ENCODE measurements at places on chromosomes 5 and 9.

GRCh38 chr9:6409811-6410210 lies 3.2 kb upstream of the UHRF2 start:
- no peak for DNase-seq

- DNase-seq = no peak
Observed at GRCh38 chr5:102834438-102834964, 79.4 kb downstream of the PAM start.

DNA sequence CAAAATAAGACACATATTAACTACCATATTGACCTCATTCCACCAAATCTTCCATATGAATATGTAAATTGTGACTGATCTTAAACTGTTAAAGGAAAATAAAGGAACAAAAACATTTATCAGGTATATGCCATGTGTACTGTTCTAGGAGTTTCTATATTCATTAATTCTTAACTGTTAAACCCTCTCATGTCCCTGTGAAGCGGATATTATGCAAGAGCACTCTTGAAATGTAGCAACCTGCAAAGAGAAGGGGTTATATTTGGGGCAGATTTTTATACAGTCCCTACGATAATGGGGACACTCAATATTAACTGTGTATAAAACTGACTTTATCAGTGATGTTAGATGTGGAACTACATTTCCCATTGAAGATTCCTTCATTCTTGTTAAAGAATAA lies 184.9 kb upstream of the OR13F1 start:
- DNase-seq = no peak

DNA sequence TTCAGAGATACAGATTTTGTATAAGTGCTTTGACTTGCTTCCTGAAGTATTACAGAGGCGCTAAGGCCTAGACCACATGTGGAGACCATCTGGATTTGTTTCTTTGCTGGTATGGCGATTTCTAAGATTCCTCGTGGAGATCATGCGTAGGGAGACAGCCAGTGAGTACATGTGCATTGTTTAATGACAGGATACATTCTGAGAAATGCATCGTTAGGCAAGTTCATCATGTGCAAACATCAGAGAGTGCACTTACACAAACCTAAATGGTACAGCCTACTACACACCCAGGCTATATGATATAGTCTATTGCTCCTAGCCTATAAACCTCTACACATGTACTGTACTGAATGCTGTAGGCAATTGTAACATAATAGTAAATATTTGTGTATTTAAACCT lies 16.5 kb upstream of the CEP120 start:
- DNase-seq = no peak

GRCh38 chr9:76626980-76627379 lies 137.3 kb upstream of the PCA3 start:
- DNase-seq = no peak

DNA sequence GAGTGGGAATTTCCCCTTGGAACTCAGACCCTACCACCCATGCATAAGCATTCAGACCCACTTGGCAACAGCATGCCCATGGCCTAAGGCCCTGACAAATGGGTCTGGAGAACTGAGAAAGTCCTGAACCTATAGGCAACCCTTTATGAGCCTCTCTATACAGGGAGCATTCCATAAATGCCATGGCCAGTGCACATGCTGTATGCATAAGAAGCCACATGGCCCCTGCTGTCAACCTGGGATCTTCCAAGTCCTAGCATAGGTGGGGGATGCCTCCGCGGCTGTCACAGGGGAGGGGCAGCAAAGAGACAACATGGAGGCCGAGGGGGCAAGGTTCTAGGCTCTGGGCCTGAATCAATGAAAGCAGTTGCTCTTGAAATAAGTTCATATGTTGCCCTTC lies 8.2 kb upstream of the NIPAL4 start:
- no peak for DNase-seq

Measured in suppressor macrophage treated with lipopolysaccharide for 1 hour (primary cell).